ENCODE measurements at places on chromosomes 5 and 9. TPM values are rescaled to one million over a fixed set of nuclear protein-coding genes. Genes with fewer than 3 reads are reported as not detected.
A peak's percentile ranks its signal among the peaks of the same experiment; 100 is the strongest.

DNA sequence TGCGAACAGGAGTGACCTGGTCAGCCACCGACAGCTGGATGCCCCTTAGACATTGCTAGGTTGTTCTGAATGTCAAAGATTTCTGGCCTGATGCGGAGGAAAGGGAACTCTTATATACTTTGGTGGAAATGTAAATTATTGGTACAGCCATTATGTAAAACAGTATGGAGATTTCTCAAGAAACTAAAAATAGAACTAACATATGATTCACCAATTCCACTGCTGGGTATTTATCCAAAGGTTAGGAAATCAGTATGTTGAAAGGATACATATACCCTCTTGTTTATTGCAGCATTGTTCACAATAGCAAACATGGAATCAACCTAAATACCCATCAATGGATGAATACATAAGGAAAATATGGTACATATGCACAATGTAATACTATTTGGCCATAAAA lies 31.8 kb downstream of the DMRT3 start:
- H3K36me3 ChIP-seq, result no peaks in the 10 kb centered on the region

DNA sequence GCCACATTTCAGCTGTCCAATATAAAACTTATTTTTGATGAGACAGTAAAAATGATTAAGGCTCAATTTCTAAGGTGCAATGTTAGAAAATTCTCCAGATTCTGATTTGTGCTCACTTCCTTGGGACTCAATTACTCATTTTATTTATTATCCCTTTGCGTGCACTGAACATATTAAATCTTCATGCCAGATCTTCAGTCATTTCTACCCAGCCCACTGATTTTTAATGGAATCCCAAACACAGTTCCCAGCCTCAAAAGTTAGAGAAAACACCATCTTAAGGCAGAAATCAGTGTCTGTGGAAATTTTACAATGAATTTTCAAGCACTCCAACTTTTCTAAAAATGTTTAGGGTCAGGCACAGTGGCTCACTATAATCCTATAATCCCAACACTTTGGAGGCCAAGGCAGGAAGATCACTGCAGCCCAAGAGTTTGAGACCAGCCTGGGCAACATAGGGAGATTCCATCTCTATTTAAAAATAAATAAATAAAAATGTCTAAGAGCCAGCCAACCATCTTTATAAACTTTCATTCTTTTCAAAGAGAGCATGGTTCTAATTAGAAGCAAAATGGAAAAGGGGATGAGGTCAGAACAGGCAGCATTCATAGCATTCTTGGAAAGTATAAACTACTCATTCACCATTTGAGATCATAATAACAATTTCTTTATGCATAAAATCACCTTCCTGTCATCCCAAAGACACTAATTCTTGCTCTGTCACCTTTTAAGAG lies 53.7 kb downstream of the TLE1 start:
- no peaks in the 10 kb centered on the region for H3K27me3 ChIP-seq
- H3K27ac ChIP-seq, result no peak overlapping the region
- peaks cover 3% of the 10 kb centered on the region for H3K4me1 ChIP-seq
- no peak overlapping the region for H3K4me3 ChIP-seq
- no peak for DNase-seq
- H3K36me3 ChIP-seq, result peaks cover 49% of the 10 kb centered on the region

- H3K4me3 ChIP-seq, result no peak overlapping the region
- no peak for DNase-seq
- no peak overlapping the region for H3K27ac ChIP-seq
- no peaks in the 10 kb centered on the region for H3K4me1 ChIP-seq
- no peaks in the 10 kb centered on the region for H3K27me3 ChIP-seq
These were observed 13.4 kb upstream of the CCDC112 start for GRCh38 chr5:115309751-115310370.

DNA sequence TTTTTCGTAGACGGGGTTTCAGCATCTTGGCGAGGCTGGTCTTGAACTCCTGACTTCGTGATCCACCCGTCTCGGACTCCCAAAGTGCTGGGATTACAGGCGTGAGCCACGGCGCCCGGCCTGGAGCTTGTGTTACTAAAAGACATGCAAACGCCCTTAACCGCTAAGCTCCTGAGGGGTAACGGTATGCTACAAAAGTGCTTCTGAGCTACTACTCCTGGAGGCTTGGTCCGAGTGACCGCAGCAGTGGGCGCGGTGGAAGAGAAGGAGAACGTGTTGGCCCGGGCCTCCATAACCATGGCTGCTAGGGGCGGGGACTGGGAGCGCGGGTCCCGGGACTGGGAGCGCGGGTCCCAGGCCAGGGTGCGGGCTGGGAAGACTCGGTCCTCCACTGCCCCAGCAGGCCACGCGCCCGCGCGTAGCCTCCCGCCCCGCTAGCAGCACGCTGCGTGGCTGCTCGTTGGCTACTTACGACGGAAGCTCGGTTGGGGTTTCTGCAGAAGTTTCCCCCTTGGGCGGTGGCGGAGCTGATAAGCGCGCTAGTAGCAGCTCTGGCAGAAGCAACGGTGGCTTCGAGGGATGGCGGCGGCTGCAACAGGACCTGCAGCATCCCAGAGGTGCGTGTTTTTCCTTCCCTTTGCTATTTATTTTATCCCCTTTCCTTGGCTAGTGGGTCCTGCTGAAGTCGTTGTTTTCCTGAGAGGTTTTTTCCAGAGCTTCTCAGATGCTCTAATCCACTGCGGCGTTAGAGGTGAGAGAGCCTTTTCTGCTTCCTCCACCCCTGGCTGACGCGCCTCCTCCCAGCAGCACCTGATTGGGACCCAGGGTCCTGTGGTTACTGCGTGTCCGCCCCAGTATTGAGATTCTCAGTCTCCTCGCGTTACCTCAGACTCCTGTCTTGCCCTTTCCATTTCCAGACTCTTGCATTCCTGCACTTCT lies 69.2 kb upstream of the CCDC180 start:
- H3K4me3 ChIP-seq, result peak overlapping the region; percentile 98
- peak; percentile 84 for DNase-seq
- H3K36me3 ChIP-seq, result peaks cover 29% of the 10 kb centered on the region

DNA sequence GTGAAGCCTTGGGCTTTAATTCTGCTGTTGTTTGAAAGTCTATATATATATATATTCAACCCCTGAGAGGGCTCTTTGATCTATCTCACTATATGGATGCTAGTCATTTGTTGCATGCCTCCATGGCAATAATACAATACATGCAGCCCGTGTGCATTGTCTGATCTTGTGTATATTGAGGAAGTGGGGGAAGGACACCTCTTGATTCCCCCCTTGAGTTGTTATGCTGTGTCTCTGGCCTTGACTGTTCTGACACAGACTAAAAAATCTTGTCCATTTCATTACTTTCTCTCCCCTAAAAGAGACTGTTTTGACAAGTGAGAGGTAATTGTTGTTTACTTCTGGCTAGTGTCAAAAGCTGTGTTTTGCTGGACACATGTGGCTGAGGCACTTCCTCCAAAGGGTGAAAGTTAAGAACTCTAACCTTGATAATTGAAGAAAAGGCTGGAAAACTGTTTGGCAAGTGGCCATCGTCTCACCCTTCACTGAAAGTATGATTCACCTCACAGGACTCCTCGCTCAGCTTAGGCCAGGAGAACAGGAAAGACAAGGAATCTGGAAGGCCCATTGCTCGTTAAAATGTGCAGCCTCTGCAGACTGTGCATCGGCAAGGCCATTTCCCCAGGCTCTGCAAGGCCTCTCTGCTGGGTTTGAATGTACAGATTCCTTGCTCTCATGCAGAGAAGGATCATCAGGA lies 304.0 kb downstream of the PRELID2 start:
- no peak for DNase-seq
- H3K4me3 ChIP-seq, result no peak overlapping the region
- H3K36me3 ChIP-seq, result no peaks in the 10 kb centered on the region
- no peaks in the 10 kb centered on the region for H3K4me1 ChIP-seq
- no peaks in the 10 kb centered on the region for H3K27me3 ChIP-seq
- no peak overlapping the region for H3K27ac ChIP-seq

Gene SLC34A3
- not detected for total RNA-seq

Gene COL5A1
- total RNA-seq, result 9.5 TPM
